ENCODE measurements at places on chromosomes 13 and 19. TPM values are rescaled to one million over a fixed set of nuclear protein-coding genes. Genes with fewer than 3 reads are reported as not detected.

- no peak overlapping the region for H3K27ac ChIP-seq
- H3K4me1 ChIP-seq, result peaks cover 6% of the 10 kb centered on the region
- DNase-seq, result no peak
- H3K4me3 ChIP-seq, result no peak overlapping the region
- no peaks in the 10 kb centered on the region for H3K36me3 ChIP-seq
- H3K27me3 ChIP-seq, result peaks cover 43% of the 10 kb centered on the region
Observed at GRCh38 chr19:41537789-41538188, 38.2 kb upstream of the CEACAM21 start.

DNA sequence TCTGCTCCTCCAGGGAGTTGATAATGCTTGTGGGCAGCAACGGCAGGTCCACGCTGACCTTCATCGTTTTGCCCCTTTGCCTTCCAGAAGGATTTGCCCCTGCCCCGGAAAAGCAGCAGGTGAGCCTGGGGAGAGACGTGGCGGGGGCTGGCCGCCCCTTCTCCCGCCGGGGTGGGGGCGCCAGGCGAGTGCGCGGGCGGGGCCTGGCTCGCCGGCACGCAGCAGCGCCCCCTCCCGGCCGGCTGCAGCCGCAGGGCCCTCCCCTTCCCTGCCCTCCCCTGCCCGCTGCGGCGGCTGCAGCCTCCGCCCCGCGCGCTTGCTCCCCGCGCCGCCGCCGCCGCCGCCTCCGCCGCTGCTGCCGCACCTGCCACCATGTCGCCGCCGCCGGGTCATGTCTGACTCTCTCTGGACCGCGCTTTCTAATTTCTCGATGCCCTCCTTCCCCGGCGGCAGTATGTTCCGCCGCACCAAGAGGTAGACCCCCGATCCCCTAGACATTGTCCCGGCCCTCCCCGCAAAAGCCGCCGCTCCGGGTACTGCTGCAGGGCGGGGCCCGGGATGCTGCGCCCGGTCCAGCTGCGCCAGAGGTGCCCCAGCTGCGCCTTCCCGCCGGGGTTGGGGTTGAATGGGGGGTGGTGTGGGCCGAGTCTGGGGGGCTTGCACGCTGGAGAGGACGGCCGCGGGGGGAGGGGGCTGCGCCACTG lies at the start of gene MAST1:
MAST1 (plus strand) TSS at position 334 of the 704 bp plus-strand sequence; CDS start at position 392, 58 bp downstream.
- H3K36me3 ChIP-seq, result no peaks in the 10 kb centered on the region
- peaks cover 82% of the 10 kb centered on the region for H3K27me3 ChIP-seq
- H3K27ac ChIP-seq, result peak within 1 kb of the TSS; percentile 15
- peak; percentile 54 for DNase-seq
- peaks cover 44% of the 10 kb centered on the region for H3K4me1 ChIP-seq

- no peak for DNase-seq
- peak overlapping the region; percentile 57 for H3K27ac ChIP-seq
- no peak overlapping the region for H3K4me3 ChIP-seq
- H3K27me3 ChIP-seq, result no peaks in the 10 kb centered on the region
- no peaks in the 10 kb centered on the region for H3K4me1 ChIP-seq
Observed at GRCh38 chr19:40355975-40356680, 7.6 kb downstream of the PLD3 start.

- peaks cover 3% of the 10 kb centered on the region for H3K36me3 ChIP-seq
- H3K27me3 ChIP-seq, result no peaks in the 10 kb centered on the region
- H3K4me1 ChIP-seq, result no peaks in the 10 kb centered on the region
- H3K4me3 ChIP-seq, result no peak overlapping the region
- no peak overlapping the region for H3K27ac ChIP-seq
Observed at GRCh38 chr13:82298106-82298505, 1584.2 kb downstream of the SLITRK1 start.

DNA sequence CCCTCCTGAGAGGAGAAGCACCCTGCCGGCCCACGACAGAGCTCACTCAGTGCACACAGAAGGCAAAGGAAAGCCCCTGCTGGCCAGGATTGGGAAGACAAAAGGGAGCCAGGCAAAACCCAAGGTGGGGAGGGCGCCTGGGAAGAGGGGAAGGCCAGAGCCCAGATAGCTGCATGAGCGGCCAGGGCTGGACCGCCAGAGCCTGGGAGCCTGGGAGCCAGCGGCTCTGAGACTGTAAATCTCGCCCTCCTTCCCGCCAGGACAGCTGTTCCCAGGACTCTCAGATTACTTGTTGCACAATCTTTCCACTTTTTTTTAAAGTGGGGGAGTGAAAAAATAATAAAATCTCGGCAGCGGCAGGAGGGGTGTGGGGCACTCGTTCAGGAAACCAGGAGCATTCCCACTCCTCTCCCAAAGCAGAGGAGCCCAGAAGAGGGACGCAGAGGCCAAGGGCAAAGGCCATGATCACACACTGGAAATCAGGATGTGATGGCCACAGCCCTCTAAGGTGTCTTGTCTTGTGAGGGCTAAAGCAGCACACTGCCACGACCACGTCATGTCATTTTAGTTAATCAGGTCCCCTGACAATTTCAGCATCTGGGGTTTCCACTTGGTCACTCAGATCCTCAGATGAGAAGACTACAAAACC lies 19.6 kb upstream of the EPHX3 start:
- peaks cover 12% of the 10 kb centered on the region for H3K4me1 ChIP-seq
- peaks cover 2% of the 10 kb centered on the region for H3K36me3 ChIP-seq
- H3K27me3 ChIP-seq, result no peaks in the 10 kb centered on the region
- H3K4me3 ChIP-seq, result no peak overlapping the region

DNA sequence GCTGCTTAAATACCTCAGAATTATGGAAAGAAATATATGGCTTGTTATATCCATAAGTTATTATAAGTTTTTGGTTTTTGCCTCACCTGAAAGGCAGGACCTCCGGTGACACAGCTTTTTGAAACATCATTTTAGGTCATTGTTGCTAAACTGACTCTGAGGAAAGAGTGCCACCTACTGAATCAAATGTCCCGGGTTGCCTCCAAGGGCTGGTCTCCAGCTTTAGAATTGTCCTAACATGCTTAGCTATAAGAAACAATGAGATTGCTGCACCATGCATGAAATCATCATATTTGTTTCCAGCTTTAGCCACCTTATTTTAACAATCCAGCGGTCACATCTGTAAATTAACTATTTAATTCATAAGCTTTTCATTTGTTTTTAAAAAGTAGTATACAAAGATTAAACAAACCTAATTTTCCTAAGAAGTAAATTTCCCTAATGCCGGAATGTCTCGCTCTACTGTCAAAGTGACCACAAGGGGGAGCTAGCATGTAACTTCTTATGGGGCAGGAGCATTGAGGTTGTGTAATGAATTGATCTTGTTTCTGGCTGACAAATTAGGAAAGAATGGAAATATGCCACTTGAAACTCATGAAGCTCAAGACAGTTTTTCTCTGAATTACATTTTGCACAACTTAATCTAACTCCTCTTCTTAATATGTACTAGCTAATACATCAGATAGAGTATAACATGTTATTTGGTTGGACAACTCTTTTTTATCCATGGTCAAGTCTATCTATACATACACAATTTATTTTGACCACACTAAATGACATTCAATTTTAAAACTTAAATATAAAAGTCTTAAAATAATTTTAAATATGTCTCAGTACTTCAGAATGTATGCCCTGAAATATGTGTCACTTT lies 6.7 kb upstream of the PCDH17 start:
- H3K4me3 ChIP-seq, result peak overlapping the region; percentile 17
- H3K36me3 ChIP-seq, result no peaks in the 10 kb centered on the region
- H3K27me3 ChIP-seq, result peaks cover 18% of the 10 kb centered on the region
- DNase-seq, result peak; percentile 59

DNA sequence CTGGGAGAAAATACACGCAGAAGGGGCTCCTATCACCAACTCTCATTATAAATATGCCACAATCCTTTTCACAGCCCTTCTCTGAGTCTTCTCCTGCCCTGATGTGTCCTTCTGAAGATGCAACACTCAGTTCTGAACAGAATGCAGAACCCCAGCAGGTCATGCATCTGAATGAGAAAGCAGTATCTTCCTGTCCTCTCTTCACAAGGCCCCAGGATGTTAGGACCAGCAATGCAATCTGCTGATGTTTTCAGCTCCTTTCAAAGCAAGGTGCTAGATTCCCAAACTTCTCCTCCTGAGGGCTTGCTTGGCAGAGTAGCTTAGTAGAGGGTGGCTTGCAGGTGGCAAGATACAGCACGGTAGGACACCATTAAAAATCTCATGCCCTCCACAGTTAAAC lies 22.3 kb upstream of the DOCK9 start:
- H3K36me3 ChIP-seq, result no peaks in the 10 kb centered on the region
- H3K27ac ChIP-seq, result no peak overlapping the region
- no peaks in the 10 kb centered on the region for H3K27me3 ChIP-seq
- H3K4me3 ChIP-seq, result no peak overlapping the region
- DNase-seq, result no peak
- peaks cover 22% of the 10 kb centered on the region for H3K4me1 ChIP-seq

ZNF570 gene
- total RNA-seq, result 8.4 TPM

PSPN gene
- 4.4 TPM for total RNA-seq

DNA sequence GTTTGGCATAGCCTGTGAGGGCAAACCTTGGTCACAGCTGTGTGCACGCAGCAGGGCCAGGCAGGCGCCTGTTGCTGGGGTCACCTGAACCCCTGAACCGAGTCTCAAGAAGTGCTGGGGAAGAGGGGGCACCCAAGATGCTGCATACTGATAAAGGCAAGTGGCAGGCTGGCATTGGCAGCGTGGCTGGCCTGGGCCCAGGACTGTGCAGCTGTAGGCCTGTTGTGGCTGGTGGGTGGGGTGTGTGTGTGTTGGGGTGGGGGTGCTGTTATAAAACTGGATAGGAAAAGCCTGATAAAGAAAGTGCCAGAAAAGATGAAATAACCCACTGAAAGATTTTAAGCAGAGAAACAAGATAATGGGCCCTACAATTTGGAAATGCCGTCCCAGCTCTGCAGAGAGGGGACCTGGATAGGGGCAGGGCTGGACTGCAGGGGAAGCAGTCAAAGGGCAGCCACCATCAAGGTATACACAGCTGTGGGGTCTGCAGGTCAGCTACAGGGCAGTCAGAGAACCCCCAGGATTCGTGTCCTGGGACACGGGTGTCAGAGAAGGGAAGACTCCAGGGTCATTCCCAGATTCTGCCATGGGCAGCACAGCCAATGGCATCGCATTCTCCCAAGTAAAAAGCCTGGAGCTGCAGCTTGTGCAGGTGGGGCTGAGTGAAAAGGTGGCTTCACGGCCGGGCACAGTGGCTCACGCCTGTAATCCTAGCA lies 33.2 kb downstream of the CILP2 start:
- H3K27me3 ChIP-seq, result no peaks in the 10 kb centered on the region
- peaks cover 6% of the 10 kb centered on the region for H3K4me1 ChIP-seq
- peaks cover 3% of the 10 kb centered on the region for H3K36me3 ChIP-seq
- H3K4me3 ChIP-seq, result no peak overlapping the region
- H3K27ac ChIP-seq, result no peak overlapping the region
- no peak for DNase-seq

- no peaks in the 10 kb centered on the region for H3K36me3 ChIP-seq
- no peak for DNase-seq
Observed at GRCh38 chr19:18587962-18588610, 512 bp upstream of the REX1BD start.

OLFM4 gene
- total RNA-seq, result not detected

DNA sequence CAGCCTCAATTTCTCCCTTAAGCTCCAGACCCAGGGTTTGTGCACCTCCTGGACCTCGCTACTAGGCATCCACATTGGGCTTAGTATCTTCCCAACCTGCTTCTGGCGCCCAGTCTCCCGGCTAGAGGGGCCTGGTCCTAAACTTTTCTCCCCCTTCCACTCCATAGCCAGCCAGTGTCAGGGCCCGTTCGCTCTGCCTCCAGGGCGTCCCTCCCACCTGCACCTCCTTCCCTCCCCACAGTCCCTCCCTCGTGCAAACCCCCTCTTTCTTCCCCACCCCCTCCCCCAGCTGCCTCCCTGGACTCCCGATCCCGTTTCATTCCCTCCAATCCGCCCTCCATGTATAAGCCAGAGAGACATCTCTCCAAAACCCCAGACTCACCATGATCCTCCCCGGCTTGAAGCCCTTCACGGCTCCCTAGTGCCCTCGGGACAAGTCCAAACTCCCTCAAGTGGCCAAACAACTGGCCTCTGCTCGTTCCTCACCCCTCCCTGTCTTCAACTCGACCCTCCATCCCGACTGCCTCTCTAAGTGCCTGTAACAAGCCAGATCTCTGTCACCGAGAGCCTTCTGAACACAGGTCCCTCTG lies 997 bp upstream of the SAMD4B start:
- DNase-seq, result peak; percentile 36
- peaks cover 6% of the 10 kb centered on the region for H3K36me3 ChIP-seq
- peak overlapping the region; percentile 88 for H3K27ac ChIP-seq
- H3K4me3 ChIP-seq, result peak overlapping the region; percentile 99
- peaks cover 3% of the 10 kb centered on the region for H3K27me3 ChIP-seq

PLVAP gene
- total RNA-seq, result 0.82 TPM

DNA sequence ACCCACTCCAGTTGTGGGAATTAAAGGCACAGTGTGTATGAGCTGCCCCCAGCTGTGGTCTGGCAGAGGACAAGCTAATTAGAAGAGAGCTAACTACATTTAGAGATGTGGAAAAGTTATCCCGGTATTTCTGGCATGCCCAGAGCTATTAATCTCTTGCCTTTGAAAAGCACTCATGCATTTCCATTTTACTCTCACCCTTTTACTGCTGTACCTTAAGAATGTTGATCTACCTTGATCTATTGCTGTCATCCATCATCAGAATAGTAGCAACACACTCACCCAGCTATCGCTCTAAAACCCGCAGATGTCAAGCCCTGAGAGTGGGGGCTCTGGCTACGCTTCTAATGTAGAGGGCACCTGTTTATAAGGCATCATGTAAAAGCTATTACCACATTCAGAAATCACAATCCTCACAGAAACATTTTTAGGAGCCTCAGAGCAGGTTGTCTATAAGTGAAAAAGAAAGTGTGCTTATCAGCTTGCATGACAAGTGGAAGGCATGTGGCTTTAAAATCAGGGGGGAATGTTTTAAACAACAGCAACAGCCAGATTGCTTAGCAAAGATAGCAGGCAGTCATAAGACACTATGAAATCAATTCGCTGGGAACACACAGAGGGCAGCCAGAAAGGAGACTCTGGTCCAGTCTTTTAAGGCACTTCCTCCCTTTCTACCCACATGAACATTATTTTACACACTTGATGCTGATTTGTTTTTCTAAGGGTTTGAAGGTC lies 224.2 kb upstream of the IRS2 start:
- H3K36me3 ChIP-seq, result no peaks in the 10 kb centered on the region
- DNase-seq, result no peak
- H3K4me1 ChIP-seq, result no peaks in the 10 kb centered on the region

NPAS1 gene
- total RNA-seq, result 1.5 TPM

GRCh38 chr19:1082928-1083816 lies 12.0 kb downstream of the POLR2E start:
- no peak for DNase-seq
- peaks cover 3% of the 10 kb centered on the region for H3K36me3 ChIP-seq
- H3K27ac ChIP-seq, result no peak overlapping the region
- H3K4me3 ChIP-seq, result peak overlapping the region; percentile 66
- peaks cover 9% of the 10 kb centered on the region for H3K27me3 ChIP-seq
- H3K4me1 ChIP-seq, result peaks cover 3% of the 10 kb centered on the region

DNA sequence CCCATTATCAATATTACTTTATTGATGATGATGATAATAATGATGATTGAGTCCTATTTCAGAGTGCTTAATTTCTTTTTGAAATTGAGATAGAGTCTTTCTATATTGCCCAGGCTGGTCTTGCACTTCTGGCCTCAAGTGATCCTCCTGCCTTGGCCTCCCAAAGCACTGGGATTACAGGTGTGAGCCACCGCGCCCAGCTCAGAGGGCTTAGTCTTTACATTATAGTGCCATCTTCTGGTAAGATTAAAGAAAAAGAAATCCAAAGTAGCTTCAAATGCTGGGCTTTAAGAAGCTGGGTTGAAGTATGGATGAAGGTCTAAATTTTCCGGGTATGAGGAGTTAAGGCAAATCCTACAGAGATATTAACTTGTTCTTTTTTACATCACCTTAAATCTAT lies 3.4 kb upstream of the ZNF333 start:
- H3K27ac ChIP-seq, result no peak overlapping the region
- peaks cover 11% of the 10 kb centered on the region for H3K4me1 ChIP-seq
- DNase-seq, result no peak
- H3K36me3 ChIP-seq, result no peaks in the 10 kb centered on the region

Data from neural crest cell (in vitro differentiated cells).